ENCODE measurements at places on chromosomes 2 and 18.

- no peak for DNase-seq
Measured at GRCh38 chr2:24480245-24480644, 10.8 kb upstream of the NCOA1 start.

- DNase-seq: no peak
Measured at GRCh38 chr2:30046979-30047378, 99.8 kb upstream of the YPEL5 start.

- DNase-seq: no peak
Measured at GRCh38 chr2:43896906-43897305, 58.1 kb downstream of the ABCG8 start.

- DNase-seq: peak; percentile 7
Measured at GRCh38 chr2:3001615-3002560, 375.7 kb downstream of the EIPR1 start.

- DNase-seq: no peak
Measured at GRCh38 chr2:240447331-240447730, 11.9 kb downstream of the GPC1 start.

- DNase-seq: no peak
Measured at GRCh38 chr2:86158286-86158685, 37.0 kb downstream of the IMMT start.

GRCh38 chr2:49490710-49491109 lies 336.4 kb upstream of the FSHR start:
- DNase-seq: peak; percentile 4

- no peak for DNase-seq
Measured at GRCh38 chr2:173401716-173402326, 47.1 kb downstream of the CDCA7 start.

- peak; percentile 79 for DNase-seq
Measured at GRCh38 chr2:72222829-72223564, 75.3 kb upstream of the CYP26B1 start.

DNA sequence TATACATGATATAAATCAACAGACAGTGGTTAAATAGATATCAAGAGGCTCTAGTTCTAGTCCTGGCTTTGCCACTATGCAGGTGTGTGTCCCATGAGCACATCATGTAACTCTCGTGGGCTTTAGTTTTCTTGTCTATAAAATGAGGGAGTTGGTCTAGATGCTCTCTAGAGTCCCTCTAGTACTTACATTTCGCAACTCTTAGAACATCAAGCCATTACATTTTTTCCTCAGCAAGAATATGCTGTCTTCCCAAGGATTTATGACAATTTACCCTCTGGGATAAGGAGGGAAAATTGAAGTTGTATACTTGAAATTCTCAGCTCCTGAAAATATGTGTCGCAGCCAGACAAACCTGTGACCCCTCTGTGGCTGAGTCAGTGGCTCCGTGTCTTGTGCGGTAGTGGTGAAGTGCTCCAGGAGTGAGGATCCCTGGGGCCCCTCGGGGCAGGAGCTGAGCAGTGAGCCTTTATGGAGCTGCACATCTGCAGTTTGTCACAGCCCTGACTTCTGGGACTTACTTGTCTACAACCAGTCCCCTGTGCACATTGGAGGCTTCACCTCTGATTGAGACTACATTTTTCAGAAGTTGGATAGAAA lies 6.8 kb downstream of the PKP4 start:
- peak; percentile 19 for DNase-seq

DNA sequence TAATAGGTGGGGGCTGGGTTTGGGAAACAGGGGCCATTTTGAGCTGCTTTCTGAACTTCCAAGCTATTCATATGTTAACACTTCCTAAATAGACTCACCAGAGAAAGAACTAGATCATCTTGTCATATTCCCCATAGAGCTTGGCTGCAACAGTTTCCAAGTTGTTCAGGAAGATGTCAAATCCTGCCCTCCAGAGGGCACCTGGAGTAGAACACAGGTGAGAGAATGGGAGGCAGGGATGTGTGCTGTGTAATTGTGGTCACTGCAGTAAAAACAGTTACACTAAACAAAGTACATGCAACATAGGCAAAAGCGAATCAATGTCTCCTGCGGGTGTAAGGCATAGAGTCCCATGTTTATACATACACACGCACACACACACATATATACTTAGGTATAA lies 34.5 kb upstream of the LRRC30 start:
- no peak for DNase-seq

GRCh38 chr18:24552218-24552617 lies 91.8 kb downstream of the HRH4 start:
- no peak for DNase-seq

DNA sequence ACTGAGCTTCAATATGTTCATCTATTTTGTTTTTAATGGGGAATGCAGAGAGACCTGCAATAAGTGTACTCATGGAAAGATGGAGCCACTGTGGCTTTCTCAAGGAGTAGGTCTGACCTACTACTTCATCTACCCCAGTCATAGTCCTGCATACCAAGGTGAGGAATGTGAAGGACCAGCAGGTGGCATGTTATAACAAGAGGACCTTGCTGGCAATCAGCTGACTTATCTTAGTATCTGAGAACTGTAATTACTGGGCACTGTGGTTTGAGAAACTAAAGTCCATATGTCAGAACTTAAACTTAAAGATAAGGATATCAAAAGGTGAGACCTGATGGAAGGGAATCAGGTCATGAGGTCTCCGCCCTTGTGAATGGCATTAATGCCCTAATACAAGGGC lies 1104.2 kb downstream of the BCL11A start:
- no peak for DNase-seq

- no peak for DNase-seq
Measured at GRCh38 chr2:235533198-235533597, 39.4 kb downstream of the AGAP1 start.

GRCh38 chr2:106358081-106358480 lies 110.1 kb downstream of the RGPD3 start:
- no peak for DNase-seq

GRCh38 chr18:79117385-79117784 lies 48.2 kb downstream of the ATP9B start:
- no peak for DNase-seq

GRCh38 chr2:80269806-80270205 lies 34.7 kb downstream of the LRRTM1 start:
- DNase-seq: no peak

DNA sequence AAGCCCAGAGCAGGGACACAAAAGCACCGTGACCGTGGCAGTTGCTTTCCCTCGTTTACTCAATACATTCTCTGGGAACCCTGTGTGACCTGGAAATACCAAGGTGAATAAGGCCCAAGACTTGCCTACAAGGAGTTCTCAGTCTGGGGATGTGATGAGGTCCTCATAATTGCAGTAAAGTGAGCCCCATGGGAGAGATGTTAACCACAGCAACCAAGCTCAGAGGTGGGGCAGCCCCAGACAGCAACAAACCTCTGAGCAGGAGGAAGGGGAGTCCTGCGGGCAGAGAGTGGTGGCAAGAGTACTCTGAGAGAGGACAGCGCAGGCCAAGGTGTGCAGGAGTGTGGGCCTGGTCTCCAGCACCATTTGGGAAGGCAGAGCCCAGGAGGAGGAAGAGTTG lies 91.6 kb downstream of the TTC32 start:
- no peak for DNase-seq

DNA sequence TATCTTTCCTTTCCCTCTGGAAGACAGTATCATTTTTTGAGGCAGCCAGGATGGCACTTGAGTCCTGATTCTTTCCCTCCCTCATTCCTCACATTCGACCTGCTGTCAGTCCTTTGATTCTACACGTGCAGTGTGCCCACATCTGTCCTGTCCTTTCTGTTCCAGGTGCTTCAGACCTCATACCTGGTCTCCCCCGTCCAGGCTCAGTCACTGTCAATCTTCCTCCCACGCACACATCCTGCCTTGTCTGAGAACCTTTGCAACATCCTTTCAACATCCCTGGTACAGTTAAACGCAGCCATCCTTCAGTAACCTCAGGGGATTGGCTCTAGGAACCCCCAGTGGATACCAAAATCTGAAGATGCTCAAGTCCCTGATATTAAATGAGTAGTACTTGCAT lies 10.1 kb downstream of the BCL2 start:
- DNase-seq: no peak

DNA sequence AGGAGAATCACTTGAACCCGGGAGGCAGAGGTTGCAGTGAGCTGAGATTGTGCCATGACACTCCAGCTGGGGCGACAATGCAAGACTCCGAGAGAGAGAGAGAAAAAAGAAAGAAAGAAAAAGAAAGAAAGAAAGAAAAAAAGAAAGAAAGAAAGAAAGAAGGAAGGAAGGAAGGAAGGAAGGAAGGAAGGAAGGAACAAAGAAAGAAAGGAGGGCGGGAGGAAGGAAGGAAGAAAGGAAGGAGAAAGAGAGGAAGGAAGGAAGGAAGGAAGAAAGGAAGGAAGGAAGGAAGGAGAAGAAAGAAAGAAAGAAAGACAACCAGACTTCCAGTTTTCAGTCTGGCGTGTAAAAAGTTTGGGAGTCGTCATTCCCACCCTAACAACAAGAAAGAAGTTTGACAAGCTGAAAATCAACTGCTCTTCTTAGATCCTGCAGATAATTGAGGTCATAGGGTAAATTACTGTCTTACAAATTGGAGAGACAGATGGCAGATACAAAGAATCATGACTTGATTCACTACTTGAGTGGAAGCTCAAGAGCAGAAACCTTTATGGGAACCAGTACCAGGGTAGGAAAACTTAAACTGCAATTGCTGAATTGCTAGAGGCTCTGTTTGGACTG lies 15.1 kb upstream of the CYP27C1 start:
- DNase-seq: no peak

DNA sequence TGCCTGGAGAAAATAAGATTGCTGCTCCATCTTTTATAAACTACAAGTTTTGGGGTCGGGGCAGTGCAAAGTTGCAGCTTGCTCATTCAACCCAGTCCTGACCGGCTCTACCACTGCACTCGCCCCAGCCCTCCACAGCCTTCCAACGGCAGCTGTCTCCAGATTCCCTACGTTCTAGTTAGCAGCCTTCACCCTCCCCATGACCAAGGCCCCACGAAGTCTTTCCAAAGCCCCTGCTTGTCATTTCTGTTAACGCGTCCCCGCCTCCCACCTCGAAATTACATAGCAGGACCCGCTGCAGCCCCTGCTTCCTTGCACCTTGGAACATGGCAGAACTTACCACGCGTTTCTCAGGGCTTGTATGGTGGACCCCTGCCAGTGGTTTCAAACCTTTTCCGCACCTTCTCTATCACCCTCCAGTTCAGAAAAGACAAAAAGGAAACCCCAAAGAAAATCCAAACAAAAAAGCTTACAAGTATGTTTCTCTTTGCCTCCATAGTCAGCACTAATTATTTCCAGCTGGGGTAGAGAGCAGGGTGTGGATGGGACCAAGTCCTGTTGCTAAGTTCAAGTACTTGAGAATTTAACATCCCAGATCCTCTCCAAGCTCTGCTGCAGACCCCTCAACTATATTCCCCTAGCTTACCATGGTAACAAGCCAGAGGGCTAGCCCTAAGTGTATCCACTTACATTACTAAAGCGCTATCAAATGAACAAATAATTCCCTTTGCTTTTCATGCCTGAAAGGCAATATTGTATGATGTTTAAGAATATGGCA lies 161.5 kb downstream of the TGIF1 start:
- peak; percentile 75 for DNase-seq

DNA sequence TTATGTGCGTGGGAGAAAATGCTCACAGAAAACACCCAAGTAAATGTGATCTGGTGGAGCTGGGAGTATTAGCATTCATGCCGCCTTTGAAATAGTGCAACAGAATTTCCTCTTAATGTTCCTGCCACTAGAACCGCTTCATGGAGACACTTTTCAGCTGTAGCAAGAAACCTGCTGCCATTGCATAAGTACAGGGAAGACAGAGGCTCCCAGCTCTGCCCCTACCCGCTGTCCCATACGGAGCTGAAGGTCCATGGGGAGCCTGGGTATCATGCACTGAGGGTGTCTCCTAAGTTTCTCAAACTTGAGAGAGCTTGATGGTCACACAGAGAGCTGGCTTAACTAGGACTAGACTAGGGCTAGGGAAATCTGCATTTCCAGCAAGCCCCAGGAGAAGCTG lies 49.6 kb downstream of the CRIM1 start:
- no peak for DNase-seq

DNA sequence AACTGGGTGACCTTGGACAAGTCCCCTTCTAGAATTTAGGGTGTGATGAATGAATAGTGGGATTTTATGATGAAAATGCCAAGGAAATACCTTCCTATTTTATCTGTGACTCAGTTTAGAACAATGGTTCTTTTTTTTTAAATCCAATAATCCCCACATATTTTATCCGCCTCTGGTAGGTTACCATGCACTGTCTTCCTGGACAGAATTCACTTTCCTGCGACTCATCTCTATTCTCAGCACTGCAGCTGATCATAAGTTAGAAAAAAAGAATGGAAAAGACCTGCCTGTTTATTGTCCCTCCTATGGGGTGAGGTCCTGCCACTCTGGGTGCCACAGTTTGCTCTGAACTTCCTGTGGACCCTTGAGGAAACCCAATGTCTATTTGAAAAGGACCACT lies 73.1 kb downstream of the IRS1 start:
- peak; percentile 15 for DNase-seq

DNA sequence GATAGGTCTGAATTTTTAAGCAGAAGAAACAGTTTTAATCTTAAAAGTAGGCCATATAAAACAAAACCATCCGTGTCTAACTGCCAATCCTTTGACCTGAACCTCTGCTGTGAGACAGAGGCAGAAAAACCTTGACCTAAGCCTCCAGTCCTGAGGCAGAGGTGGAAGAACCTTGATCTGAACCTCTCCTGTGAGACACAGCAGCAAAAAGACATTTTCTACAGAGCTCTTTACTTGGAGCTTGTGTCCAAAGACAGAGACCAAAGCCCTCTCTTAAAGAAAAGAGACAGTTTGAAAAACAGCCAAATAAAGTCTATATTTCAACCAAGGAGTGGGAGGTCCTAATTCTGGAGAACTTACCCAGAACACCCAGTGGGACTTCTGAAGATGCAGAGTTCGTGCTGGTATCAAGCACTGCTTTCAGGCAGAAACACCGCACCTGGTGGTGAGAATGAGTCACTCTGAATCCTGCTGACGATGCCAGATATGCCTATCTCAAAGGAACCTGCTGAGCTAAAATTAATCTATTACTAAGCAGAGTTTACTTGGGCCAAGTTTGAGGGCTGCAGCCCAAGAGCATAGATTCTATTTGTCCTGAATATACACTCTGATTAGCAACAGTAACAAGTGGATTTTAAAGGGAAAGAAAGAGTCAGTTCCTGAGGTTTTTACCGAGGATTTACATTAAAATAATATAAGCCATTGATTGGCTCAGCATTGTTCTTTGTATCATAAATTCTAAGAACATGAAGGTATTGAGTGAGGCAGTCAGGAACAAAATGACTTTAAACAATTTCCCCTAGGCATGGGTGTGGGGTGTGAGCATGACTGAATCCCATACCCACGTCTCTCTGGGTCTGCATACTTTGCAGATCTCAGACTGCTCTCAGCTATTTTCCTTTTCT lies 806.4 kb downstream of the TRIB2 start:
- no peak for DNase-seq

DNA sequence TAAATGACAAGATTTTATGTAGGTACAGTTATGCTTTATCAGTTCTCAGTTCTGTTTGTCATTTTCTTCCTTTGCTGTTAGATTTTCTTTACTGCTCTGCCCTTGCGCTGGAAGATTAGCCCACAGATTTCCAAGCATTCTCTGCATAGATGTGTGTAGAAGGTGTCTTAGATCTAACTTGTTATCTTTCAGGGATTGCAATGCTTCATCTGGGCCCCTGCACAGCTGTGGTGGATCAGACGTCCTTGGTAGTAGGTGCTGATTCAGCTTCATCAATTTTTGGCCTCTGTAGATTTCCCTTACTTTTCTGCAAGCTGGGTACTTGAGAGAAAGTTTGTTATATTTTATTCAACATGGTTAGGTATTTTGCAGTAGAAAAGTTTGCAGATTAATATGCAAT lies 115.3 kb upstream of the LINC00305 start:
- no peak for DNase-seq
